GOT3 (cell line): ENCODE measurements at places on chromosomes 1 and 21.

GRCh38 chr21:15592957-15593356 lies 136.8 kb upstream of the USP25 start:
- DNase-seq: no peak

GRCh38 chr1:205379056-205379455 lies 22.3 kb upstream of the KLHDC8A start:
- no peak for DNase-seq

DNA sequence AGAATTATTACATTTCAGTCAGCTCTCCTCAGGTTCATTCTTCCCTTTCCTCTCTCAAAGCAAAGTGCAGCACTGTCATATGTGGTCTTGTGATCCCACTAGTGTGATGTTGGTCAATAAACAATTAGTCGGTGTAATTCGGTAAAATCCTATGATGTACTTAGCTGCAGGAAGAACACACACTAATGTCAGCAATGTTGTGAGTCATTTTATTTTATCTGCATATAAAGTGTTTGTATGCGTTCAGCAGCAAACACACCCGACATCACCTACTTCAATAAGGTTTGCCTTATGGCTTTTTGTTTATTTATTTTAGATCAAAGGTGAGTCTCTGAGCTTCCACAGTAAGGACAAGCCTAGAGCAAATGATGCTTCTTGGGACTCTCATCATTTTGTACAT lies 47.8 kb downstream of the PTPN14 start:
- DNase-seq: no peak

- DNase-seq: no peak
These were observed 32.1 kb upstream of the ZNF362 start for GRCh38 chr1:33224166-33224707.

DNA sequence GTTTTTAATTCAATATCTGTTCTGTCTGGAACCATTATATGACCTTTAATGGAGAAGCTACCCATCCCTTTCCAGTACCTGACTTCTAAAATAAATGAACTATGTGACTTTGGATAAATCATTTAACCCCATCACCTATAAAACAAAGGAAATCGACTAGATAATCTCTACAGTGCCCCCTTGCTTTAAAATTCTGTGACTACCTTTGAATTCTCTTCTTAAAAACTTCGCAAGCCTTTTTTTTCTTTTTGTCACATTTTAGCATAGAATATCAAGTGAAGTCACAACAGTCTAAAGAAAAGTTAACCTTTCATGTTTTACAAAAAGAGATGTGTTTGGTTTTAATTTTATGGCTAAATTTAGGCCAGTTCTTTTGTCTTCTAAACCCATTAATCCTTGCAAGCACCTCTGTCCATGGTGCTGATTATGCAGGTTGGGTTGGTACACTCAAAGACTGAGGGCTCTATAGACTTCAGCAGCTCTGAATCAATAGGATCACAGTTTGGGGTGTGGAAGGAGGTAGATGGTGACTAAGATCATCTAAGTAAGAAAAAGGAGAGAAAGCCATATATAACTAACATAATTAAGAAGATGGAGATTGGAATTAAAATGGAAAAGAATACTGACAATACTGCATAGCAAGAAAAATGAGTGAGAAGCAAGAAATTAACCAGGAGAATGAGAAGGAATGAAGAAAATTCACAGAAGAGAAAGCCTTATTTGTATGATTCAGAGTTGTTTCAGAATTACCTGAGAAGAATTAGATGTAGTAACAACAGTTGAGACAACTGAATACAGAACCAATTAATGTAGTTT lies 59.2 kb downstream of the TBX15 start:
- no peak for DNase-seq

GRCh38 chr1:197081117-197081753 lies 14.2 kb upstream of the F13B start:
- no peak for DNase-seq

DNA sequence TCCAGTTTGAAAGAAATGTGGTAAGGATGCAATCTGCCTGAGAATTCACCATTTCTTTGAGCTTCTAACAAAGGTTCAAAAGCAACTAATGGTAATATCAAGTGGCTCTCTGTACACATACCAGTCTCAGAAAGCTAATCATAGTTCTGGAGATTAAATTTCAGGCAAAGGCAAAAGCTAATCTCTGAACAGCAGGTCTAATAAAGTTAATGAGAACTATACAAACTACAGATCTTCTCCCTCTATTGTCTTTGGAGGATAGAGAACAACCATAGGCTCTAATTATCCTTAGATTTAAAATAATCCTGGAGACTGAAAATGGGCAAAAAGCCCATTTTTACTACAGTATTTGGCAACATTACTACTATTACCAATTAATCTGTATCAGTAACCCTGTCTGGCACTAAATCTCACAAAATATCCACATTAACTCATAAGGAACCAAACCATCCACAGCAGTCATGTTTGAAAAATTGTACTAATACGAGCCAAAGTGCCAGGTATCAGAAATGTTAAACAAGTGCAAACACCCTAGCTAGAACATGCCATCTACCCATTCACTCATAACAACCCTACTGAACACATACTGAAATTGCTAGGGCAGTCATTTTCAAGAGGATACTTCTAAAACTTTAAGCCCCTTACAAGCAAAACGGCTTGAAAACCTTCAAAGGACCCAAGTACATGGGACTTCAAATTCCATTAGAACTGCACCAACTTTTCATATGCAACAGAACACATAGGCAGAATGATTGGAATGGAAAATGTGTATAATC lies 4.8 kb downstream of the DIPK1A start:
- no peak for DNase-seq
